ENCODE measurements at places on chromosomes 16 and 17. TPM values are rescaled to one million over a fixed set of nuclear protein-coding genes. Genes with fewer than 3 reads are reported as not detected.

The CDYL2 gene
- total RNA-seq: 1.6 TPM

The KRT12 gene
- not detected for total RNA-seq

The PPP1R27 gene
- total RNA-seq: not detected

The CIBAR2 gene
- total RNA-seq: not detected

The DBNDD1 gene
- 7.7 TPM for total RNA-seq

The PRR29 gene
- not detected for total RNA-seq

The HASPIN gene
- 11.7 TPM for total RNA-seq

The CLEC18B gene
- not detected for total RNA-seq

The RNF222 gene
- not detected for total RNA-seq

The TBC1D28 gene
- total RNA-seq: not detected

DNA sequence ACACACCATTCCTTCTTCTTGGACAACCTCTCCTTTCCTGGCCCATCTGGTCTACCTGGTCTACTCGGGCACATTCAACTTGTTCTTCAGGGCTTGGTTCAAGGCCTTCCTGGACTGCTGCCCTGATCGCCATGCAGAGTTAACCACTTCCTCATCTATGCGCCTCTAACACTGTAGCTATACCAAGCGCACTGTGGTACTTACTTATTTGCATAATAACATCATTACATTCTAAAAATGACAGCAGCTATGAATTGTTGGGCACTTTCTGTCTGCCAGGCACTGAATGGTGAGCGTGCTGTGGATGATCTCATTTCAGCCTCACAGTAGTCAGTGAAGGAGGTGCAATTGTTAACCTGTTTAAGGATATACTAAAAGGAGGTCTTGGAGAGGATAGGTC is 66.9 kb upstream of the SDK2 start:
- DNase-seq: no peak

DNA sequence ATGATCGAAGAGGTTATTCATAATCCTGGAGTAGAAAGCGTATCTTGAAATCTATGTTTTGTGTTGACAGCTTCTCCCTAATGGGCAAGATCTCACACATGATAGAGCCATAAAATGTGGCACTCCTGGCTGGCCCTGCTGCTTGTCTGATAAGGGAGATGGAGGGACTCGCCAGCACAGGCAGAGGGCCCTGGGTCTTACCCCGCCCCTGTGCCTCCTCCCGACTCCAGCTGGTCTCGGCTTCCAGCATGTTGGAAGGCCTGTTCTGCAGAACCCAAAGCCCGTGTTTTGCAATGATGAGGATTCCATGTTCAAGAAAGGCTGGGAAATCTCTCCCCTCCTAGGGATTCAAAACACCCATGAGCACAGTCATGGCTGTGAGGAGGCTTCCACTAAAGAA is 106.7 kb upstream of the SDK2 start:
- DNase-seq: no peak

DNA sequence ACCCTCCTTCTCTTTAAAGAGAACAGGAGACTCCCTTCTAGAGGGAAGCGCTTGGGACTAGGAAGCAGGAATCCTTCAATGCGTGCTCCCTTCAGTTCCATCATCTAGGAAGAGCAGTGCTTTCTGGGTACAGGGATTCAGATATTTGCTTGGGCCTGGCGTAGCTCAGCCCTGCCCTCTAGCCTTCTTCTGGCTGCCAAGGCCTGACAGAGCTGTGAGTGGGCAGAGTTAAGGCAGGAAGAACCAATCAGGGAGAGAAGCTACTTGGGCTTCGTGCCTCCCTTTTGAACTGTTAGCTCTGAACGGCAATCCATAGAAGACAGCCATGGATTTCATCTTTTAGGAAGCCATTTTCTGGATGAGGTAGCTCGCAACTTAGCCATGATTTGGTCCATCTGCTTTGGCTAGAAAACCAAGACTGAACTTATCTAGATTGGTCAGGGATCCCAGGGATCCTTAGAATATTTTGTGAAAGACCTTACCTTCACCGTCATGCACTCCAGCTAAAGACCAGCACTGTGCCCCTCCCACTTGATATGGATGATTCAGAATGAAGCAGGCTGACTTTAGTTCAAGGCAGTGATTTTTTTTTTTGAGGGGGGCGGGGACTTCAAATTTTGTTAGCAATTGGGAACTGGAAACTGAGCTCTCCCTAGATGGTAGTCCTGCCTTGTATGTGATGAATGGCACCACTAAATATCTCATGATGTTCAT is 2.5 kb upstream of the CORO6 start:
- peak; percentile 73 for DNase-seq

- no peak for DNase-seq
Observed at GRCh38 chr17:74303305-74303704, 22.7 kb upstream of the KIF19 start.

- DNase-seq: no peak
Observed at GRCh38 chr16:66850115-66850815, 6.1 kb downstream of the CA7 start.

- DNase-seq: no peak
Observed at GRCh38 chr16:7487574-7488323, 155.1 kb downstream of the RBFOX1 start.

DNA sequence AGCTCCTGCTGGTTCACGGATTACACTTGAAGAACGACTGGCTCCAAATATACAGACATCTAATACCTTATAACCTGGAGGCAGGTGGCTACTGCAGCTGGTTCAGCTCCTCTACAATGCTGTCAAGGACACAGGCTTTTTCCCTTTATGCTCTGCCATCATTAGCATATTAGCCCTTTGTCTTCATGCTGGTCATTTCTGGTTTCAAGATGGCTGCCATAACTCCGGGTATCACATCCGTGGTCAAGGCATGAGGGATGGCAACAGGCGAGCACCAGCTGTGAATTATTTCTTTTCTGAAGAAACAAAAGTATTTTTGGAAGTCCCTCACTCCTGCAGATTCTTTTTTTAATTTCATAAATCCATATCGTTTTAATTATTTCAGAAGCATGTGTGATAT is 124.3 kb upstream of the MED13 start:
- DNase-seq: no peak

- DNase-seq: no peak
Observed at GRCh38 chr17:73851921-73852320, 207.7 kb upstream of the SDK2 start.

DNA sequence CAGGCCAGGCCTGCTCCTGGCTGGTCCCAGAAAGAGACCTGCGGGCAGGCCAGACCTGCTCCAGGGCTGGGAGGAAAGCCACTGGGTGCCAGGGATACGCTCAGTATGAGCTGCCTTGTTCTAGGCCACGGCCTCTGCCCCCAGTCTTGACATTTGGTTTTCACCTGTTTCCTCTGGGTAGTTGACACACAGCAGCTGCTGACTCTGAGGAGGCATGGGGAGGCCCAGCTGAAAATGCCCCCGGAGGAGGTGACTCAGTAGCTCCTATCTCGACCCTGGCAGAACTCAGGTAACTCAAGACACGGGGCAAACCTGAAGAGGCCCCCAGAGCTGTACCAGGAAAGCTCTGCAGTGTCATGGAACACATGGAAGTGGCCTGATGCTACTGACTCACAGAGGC is 13.9 kb upstream of the ADGRG1 start:
- DNase-seq: no peak

DNA sequence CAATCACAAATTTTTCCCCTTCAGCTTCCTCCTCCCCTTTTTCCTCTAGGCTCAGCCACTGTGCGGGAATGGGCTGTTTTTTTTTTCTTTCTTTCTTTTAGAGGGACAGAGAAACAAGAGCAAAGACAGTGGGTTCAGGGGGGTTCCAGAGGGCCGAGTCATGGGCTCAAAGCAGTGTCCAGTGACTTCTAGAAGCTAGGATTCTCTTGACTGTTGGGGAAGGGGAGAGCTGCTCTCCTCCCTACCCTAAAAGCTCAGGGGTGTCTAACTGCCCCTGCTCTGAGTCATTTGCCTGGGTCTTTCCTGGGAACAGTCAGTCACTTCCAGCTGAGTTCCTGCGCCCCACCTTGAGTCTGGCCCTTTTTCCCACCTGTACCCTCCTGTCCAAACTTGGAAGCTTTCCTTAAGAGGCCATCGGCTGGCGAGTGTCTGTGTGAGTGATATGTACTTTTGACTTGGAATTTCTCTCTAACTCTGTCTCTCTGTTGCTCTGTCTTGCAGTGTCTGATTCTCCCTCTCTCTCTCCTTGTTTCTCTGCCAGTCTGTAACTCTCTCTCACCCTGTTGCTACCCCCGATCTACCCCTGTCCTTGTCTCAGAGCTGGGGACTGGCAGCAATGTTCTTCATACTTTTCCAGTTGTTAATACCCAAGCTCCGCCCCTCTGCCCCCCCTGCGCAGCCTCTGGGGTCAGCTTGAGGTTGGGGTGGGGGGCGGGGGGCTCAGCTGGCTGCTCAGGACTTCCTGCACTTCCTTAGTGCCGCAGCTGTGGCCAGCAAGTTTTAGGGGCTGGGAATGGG is 2.4 kb downstream of the THRA start:
- peak; percentile 35 for DNase-seq

DNA sequence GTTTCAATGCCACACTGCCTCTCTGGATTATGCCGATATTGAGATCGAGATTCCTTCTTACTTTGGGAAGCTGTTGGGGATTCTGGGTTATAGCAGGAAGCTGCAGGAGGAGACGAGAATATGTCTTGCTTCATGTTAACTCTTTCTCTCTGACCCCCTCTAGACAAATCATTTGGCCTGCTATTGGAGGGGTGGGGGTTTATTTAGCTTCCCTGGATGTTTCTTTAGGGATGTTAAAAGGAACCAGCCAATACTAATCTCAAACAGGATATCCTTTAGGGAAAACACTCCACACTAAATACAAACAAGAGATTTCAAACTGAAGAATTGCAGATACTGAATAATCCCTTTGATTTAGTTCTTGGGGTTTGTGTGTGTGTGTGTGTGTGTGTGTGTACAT is 102.6 kb downstream of the TMEM100 start:
- DNase-seq: no peak

- DNase-seq: peak; percentile 96
Observed at GRCh38 chr16:77657016-77657415, 65.3 kb upstream of the NUDT7 start.

DNA sequence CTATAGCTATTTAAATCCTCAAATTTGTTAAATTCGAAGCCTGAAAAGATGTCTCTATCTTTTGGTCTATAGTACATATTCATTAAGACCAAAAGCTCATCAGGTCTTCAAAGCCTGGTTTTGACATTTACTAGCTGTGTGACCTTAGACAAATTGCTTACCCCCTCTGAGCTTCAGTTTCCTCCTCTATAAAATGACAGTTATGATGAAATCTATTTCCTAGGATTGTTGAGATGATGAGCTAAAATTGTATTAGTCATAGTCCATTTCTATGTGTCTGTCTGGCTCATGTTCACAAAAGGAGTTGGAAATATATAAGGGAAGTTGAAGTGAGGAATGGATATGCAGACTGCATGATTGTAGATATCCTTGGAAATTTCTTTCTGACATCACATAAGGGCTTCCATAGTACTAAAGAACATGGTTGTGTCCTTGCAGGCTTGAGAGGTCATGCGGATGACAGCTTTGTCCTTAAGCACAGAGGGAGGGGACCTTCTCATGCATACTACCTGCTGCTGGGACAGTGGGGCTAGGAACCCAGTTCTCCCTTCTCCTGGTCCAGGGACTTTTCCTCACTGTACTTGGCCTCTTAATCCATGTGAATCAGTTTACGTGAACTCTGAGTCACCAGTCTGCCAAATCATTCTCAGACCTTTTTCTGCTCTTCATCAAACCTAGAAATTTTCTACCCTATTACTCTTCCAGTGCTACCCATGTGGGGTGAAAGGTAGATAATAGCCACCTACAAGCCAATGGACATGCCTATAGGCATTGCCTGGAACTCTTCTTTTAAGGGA is 487.5 kb upstream of the SALL1 start:
- DNase-seq: peak; percentile 70

- DNase-seq: no peak
Observed at GRCh38 chr17:79887451-79887991, 48.3 kb upstream of the CBX4 start.

- peak; percentile 62 for DNase-seq
Observed at GRCh38 chr16:81493755-81494433, 49.3 kb downstream of the CMIP start.

DNA sequence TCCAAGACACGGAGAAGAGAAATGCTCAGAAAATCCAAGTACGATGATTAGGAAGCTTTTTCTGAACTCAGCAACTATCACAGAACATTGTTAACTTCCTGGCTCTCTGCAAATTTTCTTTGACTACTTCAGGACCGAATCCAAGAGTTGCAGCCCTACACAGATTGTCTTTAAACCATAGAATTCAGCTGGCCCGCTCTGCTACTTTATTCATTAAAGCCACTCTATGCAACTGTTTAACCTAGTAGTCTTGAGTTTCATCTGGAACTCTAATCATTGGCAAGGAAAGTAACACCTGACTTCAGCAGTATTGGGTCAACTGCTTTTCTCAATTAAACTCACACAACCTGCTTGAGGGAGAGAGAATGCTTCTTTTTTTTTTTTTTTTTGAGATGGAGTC is 210.1 kb downstream of the SLC39A11 start:
- DNase-seq: no peak
